Endothelial cell (in vitro differentiated cells): ENCODE measurements at places on chromosomes 16 and 17. TPM values are rescaled to one million over a fixed set of nuclear protein-coding genes. Genes with fewer than 3 reads are reported as not detected.

Gene CSF3
- total RNA-seq, result not detected

Gene NPTX1
- 0.10 TPM for total RNA-seq

Gene TEX19
- total RNA-seq, result 0.26 TPM

Gene PHKB
- total RNA-seq, result 125 TPM

Gene OR4D1
- total RNA-seq, result not detected

Gene CCL13
- total RNA-seq, result not detected

DNA sequence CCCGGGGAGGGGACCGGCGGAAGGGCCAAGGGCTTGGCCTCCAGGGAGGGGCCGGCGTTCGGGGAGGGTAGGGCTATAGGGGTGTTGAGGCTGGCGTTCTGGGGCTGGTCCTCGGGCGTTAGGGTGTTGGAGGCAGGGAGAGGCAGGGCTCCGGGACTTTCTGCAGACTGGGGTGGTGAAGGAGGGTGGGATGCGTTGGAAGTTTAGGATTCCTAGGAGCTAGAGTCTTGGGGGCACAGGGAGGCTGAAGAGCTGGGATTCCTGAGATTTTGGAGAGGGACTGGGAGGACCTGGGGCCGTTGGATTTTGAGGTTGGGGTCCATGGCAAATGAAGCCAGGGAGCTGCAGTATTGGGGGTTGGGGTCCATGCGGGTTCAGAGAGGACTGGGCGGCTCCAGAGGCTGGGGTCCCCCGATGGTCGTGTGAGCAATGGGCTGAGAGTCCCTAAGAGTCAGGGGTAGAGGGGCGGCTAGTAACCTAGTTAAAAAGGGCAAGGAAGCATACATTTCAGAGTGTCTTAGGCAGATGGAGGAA is 740 bp downstream of the NFATC2IP start:
- DNase-seq, result no peak

DNA sequence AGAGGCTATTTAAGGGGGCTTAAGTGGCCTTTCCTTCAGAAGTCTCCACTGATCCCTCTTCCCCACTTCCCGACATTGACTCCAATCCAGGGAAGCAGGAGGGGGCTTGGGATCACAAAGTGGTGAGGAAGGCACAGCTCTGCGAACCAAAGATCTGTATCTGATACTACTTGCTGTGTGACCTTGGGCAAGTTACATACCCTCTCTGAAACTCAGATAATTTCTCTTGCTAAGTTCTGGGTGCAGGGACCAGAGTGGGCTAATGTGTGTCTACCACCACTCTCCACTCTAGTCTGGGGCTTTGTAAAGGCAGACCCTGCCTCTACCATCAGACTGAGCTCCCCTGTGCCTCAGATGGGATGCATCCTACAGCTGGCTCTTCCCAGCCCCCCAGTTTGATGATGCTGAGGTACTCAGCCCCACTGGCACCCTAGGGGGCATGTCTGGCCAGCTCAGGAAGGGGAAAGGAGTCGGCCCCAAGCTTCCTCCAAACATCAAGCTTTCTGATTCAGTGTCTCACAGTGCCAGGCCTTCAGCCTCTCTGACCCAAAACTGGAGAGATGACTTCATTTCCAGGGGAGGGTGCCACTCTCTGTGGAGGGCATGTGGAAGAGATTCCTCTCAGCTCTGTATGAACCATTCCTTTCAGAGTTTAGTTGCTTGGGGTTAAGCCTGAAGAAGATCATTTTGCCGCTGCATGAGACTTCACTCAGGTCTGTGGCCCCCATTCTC is 10.9 kb downstream of the DLX4 start:
- no peak for DNase-seq

GRCh38 chr16:46854846-46855245 is 23.9 kb upstream of the C16orf87 start:
- no peak for DNase-seq

GRCh38 chr17:82089723-82090548 is 8.1 kb downstream of the FASN start:
- no peak for DNase-seq

DNA sequence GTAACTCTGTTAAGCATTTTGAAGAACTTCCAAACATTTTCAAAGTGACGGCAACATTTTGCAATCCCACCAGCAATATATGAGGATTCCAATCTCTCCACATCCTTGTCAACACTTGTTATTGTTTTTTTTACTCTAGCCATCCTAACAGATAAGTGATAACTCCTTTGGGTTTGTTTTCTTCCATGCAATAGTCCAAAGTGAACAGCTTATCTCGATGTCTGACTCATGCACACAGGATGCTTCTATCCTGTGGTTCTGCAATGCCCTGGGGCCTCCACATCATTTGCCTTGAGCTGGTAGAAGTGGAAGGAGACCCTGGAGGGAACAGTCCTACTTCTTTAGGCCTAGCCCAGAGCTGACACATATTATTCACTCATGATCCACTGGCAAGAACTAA is 13.0 kb downstream of the TLE7 start:
- no peak for DNase-seq

GRCh38 chr16:70370924-70371323 is 24.2 kb downstream of the DDX19A start:
- DNase-seq, result no peak

- no peak for DNase-seq
Measured at GRCh38 chr17:82449883-82450356, 632 bp downstream of the CYBC1 start.

GRCh38 chr16:12027558-12028287 is 51.2 kb downstream of the SNX29 start:
- DNase-seq, result no peak

DNA sequence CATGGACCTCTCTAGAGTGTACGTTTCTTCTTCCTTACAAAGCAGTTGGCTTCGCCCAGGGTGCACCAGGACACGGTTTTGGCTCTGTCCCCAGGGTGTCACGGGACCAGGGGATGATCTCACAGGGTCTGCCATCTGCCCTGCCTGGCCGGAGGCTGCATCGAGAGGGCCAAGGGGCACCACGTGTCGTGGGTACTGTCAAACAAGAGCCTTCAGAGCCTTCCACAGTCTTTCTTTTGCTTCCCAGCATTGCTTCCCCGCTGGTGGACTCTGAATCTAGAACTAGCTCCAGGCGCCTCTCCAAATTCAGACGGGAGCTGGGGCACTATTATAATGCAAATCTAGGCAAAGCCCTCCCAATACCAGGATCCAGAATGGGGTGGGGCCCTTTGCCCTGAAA is 47.9 kb downstream of the MAPT start:
- no peak for DNase-seq

- no peak for DNase-seq
Measured at GRCh38 chr17:16123531-16123930, 91.8 kb downstream of the NCOR1 start.

DNA sequence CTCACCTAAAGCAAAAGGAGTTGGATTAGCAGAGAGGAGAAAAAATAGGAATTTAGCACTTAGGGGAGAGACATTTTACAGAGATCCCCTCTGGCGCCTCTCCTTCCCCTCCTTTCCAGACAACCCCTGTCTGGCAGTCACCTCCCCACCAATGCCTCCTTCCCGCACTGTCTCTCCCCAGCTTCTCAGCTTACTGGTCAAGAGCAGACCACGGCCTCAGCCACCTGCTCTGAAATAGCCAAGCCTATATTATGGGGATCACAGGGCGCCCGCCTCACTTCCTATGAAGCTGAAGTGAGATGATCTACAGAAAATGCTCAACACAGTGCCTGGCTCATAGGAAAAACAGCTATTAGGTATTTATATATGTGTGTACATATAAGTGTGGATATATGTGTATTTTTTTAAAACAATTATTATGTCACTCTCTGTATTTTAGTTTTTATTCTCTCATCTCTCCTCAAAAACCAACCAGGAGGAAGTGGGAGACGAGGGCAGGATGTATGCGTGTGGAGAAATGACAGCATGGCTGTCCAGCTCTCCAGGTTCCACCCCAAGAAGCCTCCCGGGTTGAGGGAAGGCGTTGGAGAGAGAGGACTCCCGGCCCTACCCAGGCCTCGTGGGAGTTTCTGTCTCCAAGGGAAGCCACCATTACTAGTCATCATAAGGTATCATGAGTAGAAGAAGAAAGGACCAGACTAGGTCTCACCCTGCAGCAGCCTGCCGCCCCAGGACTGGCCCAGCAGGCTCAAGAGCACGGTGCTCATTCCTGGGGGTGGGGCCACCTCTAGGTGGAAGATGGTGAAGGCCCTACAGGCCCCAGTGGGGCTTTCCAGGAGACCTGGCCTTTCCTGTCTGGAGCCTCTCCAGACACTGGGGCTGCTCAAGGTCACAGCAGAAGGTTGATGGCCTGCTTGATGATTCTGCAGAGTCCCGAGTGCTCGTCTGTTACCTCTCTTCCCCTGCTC is 27.2 kb downstream of the MAP3K14 start:
- DNase-seq, result no peak
